ENCODE measurements at places on chromosomes 3 and 15.
A peak's percentile ranks its signal among the peaks of the same experiment; 100 is the strongest.

DNA sequence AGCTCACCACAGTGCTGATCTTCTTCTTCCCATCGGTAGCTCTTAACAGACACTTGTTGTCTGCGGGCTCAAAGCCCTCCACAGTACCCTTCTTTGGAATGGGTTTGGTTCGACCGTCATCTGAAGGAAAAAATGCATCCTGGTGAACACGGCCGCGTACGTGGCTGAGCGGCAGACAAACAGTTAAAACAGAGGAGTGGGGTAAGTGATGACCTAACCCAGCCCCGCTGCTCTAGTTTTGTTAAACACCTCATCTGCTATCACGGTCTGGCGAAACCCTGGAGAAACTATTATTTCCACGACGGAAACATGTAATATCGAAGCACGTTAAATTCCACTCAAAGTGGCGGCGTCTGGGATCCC is 725 bp downstream of the SRP14 start:
- peak; percentile 57 for DNase-seq

DNA sequence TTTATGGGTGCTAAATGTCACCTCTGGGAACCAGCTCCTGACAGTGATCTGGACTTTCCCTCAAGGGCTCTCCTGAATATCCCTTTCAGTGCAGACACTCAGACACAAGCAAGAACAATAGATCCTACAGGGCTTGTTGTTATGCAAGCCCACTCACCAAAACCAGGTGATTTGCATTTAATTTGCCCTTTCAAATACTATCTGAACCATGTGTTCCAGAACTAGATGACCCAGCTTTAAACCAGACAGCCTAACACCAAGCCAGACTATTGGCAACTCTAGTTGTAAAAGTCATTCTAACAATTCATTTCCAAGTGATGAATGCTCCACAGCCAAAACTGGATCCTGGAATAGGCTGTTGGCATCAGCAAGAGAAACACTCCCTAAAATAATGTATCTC is 5.6 kb upstream of the ATP8B4 start:
- no peak for DNase-seq

DNA sequence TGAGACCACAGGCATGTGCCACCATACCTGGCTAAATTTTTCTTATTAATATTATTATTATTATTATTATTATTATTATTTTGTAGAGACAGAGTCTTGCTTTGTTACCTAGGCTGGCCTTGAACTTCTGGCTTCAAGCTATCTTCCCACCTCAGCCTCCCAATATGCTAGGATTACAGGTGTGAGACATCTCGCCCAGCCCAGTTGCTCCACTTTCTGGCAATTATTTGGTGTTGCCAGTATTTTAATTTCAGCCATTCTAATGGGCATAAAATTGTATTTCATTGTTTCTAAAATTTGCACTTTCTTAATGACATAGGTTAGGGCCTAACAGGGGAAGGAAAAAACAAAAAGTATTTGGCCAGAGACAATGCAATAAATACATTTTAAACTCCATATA is 1217.6 kb upstream of the ALCAM start:
- DNase-seq = no peak

- no peak for DNase-seq
These were observed 3.7 kb downstream of the ZNF621 start for GRCh38 chr3:40528426-40528825.

GRCh38 chr3:67075295-67075694 is 77.2 kb downstream of the KBTBD8 start:
- no peak for DNase-seq

DNA sequence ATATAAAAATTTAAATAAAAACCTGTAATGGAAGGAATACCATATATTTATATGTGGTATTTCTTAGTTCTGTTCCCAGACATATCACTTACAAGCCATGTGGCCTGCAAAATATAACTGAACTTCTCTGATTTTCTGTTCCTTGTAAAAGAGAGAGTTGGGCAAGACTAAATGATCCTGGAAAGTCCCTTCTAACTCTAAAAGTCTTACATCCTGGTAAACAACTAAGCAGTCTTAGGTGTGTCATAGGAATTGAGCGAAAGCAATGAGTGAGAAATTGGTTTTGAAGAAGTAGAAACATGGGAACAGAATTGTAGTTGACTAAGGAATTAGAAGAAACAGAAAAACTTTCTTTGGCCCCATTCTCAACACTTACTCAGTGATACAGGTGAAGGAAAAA is 25.3 kb upstream of the IL20RB start:
- DNase-seq = no peak

DNA sequence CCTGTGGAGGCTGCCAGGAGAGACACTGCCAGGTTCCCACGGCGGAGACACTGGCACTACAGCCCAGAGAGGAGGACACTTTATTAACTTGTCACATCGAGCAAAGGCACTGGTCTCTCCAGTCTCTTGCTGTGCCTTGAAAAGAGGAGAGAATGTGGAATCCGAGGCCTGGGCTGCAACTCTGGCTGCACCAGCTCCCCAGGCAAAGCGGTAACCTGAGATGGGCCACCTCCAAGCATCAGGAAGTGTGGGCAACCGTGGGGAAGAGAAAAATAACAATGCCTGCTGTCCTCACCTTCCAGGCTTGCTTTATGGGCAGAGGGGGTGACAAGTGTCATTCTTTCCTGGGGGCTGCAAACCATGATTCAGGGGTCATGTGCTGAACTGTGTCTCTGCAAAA is 91.6 kb upstream of the RGMA start:
- DNase-seq = no peak

DNA sequence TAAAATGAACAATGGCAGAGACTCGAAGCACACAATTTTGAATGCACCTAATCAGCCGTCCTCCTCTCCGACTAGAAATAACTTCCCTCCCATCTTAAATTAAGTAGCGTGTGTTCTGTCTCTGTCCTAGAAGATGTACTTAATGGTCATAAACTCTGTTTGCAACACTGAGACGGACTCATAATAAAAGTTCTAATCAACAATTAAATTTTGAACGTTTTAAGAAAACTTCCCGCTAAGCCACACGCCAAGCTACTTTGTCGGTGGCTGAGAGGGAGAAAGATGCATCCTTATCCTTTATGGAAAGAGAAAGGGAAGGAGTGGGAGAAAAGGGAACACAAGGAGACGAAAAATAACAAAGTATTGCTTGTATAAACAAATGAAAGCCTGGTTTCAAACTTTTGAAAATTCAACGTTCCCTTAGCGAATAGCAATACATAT is 989 bp downstream of the GNB4 start:
- peak; percentile 47 for DNase-seq
